Stimulated activated CD8-positive, alpha-beta memory T cell treated with anti-CD3 and anti-CD28 coated beads, Interleukin-15, amount 100 ng/mL, for 24 hours (primary cell): ENCODE measurements at places on chromosomes 13 and 19.

DNA sequence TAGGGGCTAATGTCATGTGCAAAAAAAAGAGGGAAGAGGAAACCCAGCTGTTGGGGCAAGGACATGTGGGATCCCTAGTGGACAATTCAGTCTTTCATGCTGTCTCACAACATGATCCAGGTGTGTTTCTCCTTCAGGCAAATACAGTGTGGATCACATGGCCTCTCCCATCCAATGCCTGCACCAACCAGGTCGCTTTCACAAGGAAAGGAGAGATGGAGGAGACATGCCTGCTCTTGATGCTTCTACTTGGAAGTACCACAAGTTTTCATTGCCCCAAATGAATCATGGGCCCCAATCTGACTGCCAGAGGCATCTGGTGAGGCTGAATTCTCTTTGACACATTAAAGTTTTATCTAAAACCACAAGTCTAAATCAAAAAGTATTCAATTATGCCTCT lies 82.1 kb downstream of the DLEU7 start:
- no peak for DNase-seq

DNA sequence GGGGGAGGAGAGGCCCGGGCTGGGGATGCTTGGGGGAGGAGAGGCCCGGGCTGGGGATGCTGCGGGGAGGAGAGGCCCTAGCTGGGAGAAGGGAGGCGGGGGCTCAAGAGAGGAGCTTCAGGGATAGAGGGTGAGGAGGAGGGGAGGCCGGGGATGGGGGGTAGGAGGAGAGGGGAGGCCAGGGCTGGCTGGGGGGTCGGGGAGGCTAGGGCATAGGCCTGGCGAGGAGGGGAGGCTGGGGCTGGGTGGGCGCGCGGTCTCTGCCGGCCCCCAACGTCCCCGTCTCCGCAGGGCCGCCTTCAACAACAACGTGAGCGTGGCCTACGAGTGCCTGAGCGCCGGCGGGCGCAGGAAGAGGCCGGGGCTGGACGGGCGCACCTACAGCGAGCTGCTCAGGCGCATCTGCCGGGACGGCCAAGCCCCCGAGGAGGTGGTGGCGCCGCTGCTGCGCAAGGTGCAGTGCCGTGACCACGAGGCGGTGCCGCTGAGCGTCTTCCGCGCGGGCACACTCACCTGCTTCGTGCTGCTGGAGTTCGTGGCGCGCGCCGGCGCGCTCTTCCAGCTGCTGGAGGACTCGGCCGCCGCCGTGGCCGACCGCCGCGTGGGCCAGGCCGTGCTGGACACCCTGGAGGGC lies 11.4 kb downstream of the TPGS1 start:
- DNase-seq, result no peak

DNA sequence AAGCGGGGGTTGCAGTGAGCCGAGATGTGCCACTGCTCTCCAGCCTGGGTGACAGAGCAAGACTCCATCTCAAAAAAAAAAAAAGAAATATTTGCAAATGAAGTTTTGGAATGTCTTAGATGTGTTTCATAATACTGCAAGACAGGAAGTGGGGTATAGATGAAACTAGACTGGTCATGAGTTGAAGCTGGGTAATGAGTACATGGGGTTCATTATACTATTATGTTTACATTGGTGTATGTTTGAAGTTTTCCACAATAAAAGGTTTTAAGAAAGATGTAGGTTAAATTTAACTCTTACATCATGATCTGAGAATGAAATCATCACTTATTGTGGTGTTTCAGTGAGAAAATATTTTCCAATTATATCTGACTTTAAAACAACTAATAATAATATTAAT lies 19.0 kb downstream of the FNDC3A start:
- DNase-seq, result no peak

DNA sequence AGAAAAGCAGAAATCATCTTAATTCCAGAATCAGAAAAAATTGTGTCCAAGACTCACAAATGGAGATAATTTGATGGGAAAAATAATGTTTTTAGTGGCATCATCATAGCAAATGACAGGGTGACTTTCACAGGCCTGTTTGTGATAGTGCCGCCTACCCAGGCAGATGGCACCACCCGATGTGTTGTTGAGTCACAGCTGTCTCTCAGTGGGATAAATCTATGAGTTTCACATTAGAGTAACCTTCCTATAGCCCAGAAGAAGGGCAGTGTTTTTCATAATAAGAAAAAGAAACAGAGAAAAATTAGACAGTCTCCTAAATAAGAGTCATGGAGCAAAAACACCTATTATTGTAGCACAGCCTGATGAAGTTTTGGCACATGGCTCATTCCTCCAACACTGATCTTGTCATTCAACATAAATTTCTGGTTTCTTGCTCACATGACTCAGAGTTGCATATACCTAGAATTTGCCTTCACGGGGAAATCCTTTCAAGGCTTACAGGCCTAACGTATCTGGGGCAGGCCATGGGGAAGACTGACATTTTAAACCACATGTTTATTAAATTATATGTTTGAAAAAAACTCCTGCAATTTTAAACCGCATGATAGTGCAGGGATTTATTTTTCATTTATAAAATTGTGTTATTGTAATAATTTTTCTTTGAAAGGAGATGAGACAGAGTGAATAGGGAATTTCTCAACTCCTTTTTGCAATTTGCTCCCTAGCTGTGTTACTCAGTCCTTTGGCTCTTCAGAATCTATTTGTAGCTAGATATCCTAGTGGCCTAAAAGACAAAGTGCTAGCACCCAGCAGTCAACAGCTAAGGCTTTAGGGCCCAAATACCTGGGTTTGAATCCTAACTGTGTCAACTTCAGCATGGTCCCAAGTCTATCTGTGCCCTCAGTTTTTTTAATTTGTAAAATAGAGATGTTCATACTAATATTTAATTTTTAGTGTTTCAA lies 393.7 kb downstream of the NDFIP2 start:
- no peak for DNase-seq

GRCh38 chr13:36377826-36378468 lies 31.8 kb upstream of the SPART start:
- DNase-seq, result no peak

DNA sequence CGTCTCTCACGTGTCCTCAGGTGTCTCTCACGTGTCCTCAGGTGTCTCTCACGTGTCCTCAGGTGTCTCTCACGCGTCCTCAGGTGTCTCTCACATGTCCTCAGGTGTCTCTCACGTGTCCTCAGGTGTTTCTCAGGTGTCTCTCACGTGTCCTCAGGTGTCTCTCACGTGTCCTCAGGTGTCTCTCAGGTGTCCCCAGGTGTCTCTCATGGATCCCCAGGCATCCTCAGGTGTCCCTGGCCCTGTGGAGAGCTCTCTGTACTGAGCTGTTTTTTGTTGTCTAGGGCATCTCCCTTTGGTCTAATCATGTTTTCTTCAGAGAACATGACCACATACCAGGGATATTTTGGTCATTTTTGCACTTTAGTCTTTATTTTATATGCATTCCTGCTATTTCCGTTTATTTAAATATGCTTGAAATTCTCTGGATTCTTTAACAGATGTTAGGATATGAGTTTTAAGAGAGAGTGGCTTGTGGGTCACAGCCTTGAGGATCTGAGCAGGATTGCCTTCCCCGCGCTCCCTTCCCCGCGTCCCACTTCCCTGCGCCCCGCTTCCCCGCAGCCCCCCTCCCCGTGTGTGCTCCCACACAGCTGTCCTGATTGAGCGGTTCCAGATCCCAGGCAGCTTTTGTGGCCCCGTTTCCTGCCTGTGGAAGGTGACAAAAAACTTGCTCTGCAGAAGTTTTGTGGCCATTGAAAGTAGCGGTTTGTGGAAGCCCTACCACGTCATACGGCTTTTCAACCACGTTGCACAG lies 31.9 kb downstream of the ATP4B start:
- no peak for DNase-seq

DNA sequence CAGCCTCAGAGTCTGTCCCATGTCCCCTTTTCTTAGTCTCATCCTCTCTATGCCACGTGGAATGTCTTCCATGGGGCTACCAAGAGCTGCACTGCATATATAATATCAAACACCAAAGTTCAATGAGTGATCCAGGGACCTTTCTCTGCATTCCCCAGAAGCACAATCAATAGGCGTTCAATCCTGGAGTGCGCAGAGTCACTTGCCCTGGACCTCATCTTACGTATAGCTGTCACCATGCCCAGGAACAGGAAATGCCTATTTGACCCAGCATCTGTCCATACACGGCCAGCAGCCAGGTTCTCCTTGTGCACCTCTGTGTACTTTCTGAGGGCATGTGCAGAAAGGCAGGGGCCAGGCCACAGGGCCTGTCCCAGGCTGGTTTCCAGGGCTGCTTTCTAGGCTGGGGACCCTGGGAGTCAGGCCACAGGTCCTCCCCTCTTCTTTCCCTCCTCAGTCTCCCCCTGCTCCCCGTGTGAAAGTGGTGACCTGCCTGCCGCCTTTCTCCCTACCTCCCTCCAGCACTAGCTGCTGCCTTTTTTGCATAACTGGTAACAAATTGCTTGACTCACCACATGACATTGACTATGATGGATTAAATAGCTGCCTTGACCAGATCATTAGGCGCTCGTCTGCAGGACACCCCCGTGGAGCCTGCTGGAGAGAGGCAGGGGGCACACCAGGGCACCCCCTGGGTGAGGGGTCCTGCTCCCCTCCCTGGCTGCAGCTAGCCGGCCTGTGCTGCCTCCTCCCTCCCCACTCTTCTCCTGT lies 222.0 kb downstream of the ZNF536 start:
- DNase-seq, result no peak
